KG1 (cell line): ENCODE measurements at places on chromosomes 5 and 9.

GRCh38 chr5:155368490-155368889 lies 354.9 kb downstream of the KIF4B start:
- DNase-seq: no peak

DNA sequence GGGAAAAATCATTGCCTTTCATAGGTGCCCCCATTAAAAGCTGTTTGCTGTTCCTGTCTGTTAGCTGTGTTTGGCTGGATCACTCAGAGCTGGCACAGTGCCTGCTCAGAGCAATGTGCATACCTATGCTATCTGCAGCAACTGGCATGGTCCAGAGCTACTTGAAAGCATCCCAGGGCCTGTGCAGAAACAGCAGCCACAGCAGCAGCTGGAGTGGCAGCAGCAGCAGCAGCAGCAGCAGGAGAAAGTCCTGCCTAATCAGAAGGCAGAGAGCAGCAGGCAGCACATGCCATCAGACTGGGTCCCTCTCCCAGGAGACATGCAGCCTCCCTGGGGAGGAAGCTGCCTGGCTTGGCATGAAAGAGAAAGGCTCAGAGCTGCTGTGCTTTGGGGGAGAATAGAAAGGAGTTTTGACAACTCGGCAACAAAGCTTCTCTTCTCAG lies 243.8 kb upstream of the WWC1 start:
- DNase-seq: no peak

DNA sequence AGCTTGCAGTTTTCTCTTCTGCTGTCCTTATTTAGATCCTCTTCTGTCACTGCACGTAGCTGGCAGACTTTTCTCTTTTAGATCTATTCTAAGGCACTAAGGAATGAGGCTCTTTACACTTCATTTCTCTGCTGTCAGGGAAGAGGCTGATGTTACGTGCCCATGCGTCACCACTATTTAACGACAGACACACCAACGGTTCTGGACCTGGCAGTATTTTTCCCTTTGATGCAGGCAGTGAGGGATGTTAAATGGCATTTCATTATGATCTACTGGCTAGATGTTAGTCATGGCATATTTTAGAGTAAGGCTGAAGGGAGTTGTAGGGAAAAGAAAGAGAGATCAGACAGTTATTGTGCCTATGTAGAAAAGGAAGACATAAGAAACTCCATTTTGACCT lies 8.2 kb upstream of the CRHBP start:
- DNase-seq: no peak

DNA sequence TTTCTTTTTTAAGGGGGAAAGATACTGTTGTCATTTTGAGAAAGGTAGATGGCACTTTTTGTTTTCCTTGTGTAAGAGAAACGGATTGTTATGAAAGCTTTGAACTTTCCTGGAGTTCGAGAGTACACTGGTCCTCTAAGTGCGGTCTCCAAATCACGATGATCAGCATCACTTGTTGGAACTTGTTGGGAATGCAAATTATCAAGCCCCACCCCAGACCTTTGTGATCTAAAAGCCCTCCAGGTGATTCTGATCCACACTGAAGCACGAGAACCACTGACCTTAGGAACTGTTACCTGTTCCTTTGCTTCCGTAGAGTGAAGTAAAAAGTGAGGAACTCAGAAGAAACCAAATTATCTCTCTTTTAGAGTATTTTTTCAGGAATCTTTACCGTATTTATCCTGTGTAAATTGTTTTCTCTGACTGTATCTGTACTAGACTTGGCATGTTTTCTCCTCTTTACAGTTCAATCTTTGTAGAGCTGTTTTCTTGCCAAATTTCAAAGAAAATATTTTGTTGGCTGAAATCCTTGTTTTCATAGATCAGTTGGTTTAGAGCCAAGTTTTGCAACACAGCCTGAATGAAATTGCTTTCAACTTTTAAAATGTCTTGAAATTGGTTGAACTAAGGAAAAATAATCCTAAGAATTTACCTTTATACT lies 4.0 kb downstream of the MAT2B start:
- no peak for DNase-seq

DNA sequence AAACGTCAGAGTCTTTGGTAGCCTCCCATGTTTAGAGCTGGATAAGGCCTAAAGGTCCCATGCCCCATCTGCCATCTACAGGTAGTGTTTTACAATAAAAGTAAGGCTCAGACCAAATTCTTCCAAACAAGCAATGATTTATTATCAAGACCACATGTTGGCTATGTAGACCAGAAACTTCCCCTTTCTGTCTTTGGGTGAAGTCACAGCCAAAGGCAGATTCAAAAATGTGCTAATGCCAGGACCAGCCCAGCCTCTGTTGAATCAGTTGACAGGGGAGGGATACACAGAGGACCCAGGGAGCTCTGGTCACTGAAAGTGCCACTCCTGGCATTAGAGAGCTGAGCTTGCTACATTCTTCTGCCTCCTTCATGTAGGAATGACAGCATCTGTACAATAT lies 360.8 kb downstream of the NTRK2 start:
- DNase-seq: no peak

DNA sequence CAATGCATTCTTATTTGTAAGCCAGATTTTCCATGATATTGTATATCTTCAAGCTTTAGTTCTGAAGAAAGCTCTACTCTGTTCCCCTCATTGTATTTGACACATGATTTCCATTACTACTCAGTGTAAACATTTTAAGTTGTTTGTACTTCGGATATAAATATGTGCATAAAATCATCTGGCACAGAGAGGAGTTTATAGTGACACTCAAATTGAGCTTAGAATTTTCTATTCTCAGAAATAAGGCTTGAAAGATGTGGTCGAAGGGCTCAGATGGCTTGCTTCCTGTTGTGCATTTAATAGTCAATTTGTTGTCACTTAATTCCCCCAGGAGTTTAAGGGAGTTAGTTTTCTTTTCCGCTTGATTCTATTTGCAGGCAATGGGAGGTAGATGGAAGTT lies 88.8 kb downstream of the PPIC start:
- DNase-seq: no peak

DNA sequence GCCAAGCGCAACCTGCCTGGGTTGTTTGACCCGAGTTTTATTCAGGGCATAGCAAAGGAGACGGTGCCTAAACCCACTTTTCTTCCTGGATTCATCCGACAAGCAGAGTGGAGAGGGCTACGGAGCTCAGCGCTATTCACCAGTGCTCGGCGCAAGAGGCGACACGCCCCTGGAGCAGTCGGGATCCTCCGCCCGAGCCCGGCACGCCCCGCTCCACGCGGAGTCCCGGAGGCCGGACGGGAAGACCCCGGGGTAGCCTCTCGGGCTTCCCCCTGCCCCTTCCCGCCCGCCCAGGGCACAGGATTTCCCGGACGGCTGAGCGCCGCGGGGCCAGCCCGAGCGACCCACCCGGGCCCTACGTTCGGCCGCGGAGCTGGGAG lies 427 bp downstream of the SERINC5 start:
- peak; percentile 58 for DNase-seq

GRCh38 chr5:39025456-39025855 lies 48.7 kb downstream of the RICTOR start:
- DNase-seq: no peak

DNA sequence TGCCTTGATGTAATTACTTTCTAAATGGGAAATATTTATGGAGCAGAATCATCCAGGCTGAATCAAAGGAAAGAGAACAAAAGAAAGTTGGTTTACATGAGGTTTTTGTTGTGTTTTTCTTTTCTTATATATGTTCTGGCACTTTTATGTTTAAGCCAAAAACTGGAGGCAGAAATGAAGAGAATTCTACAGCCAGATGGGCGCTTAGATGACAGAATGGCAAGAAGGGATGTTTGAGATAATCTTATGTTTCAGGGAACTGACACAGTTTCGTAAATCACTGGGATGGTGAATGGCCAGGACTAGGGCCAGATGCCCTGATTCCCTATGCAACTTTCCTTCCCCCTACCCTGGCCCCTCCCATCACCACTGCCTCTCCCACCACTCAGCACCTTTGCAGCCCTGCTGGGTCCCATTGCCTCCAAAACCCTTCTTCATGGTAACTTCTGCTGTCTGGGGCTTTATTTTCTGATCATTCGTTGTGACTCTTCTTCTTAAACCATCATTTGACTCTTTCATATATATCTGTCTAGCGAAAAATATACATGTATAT lies 111.8 kb downstream of the EFNA5 start:
- DNase-seq: no peak

DNA sequence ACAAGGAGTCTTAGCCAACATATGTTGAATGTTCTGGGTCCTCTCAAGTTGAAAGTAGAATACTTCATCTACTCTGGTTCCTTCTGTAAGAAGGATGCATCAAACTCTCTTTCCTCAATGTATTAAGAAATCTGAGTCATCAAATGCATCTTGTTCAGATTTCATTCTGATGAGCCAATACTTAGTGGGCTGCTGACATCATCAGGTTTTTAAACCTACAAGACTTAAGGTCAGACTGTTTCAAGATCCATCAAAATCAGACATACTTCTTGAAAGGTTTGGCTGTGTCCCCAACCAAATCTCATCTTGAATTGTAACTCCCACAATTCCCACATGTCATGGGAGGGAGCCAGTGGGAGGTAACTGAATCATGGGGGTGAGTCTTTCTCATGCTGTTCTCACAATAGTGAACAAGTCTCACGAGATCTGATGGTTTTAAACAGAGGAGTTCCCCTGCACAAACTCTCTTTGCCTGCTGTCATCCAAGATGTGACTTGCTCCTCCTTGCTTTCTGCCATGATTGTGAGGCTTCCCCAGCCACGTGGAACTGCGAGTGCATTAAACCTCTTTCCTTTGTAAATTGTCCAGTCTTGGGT lies 168.8 kb downstream of the RAPGEF6 start:
- DNase-seq: no peak

GRCh38 chr9:108273988-108274387 lies 581.8 kb downstream of the ACTL7B start:
- DNase-seq: no peak
